CD8-positive, alpha-beta T cell (primary cell): ENCODE measurements at places on chromosomes 6 and 20.

GRCh38 chr6:149681209-149681608 lies 32.7 kb upstream of the KATNA1 start:
- no peak for DNase-seq

DNA sequence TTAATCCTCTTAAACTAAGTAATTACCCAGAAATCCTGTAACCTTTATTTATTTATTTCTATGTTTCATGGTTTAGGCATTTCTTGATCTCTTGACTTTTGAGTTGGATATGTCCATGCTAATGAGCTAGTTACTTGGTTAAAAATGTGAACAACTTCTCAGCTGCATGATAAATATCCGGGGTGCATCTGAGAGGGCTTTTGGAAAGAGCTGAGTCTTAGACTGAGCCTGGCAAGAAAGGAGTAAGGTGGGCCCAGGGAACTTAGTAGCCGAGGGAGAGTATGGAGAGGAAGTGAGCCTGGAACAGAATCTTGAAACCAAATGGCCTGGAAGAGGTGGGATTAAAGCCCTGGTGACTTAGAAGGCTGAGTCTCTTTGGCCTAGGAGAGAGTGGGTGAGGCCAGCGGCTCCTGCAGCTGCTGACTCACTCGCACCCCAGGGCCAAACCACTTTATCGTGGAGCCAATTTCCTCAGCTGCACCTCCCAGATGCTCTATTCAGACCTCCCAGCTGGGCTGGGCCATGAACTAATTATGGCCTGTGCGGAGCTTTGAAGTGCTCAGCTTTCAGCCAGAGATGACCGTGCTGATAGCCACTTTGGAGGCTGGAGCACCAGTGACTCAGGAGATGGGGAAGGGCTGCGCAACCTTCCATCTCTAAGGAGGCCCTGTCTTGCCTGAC lies 19.1 kb downstream of the TGM3 start:
- DNase-seq: no peak

DNA sequence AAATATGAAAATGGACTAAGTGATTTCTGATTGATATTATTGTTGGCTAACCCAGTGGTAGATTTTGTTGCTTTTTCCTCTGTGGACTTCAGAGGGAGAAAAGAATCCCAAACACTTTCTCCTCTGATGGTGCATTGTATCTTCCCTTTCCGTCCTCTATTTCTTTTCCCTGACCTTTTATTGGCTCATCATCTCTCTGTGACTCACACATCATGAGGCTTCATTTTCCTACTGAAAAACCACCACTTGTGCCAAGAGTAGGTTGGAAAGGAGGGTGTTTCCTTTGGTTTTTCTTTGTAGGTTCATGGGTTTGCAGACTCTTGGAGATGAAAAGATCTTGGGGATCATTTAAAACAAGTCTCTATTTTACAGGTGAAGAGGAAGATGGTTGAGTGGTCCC lies 311.7 kb upstream of the JAG1 start:
- DNase-seq: no peak

DNA sequence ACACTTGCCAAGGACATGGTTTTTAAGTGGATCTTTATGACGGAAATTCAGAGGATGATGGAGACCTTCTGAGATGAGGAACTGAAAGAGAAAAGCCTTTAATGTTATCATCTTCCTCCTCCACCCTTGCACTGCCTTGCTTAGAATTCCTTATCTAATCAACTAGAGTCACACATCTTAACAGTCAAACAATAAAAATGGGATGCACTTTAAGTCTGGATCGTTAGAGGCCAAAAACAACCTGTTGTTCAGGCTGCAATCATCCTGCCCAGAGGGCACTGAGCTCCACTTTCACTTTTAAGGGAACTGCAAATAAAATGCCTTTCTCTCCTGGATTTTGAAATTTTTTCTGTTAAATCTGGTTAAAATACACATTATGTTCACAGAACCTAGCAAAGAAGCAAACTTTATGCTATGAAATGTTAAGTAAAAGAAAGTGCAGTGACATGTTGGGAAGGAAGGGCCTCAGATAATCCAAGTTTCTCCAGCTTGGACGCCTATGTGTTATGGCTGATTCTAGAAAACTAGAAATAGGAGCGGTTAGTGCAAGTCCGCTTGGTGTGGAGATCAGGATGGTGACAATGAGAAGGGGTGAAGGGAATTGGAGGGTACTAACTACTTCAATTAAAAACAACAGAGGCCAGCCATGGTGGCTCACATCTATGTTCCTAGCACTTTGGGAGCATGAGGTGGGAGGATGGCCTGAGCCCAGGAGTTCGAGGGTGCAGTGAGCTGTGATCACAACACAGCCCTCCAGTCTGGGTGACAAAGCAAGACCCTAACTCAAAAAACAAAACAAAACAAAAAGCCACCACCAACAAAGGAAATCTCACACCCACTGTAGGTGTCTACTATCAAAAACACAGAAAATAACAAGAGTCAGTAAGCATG lies 66.4 kb upstream of the KIF13A start:
- no peak for DNase-seq

- DNase-seq: no peak
These were observed 1847.3 kb upstream of the DEFB115 start for GRCh38 chr20:29409833-29410805.

GRCh38 chr6:89547281-89547680 lies 91.3 kb downstream of the LYRM2 start:
- no peak for DNase-seq

DNA sequence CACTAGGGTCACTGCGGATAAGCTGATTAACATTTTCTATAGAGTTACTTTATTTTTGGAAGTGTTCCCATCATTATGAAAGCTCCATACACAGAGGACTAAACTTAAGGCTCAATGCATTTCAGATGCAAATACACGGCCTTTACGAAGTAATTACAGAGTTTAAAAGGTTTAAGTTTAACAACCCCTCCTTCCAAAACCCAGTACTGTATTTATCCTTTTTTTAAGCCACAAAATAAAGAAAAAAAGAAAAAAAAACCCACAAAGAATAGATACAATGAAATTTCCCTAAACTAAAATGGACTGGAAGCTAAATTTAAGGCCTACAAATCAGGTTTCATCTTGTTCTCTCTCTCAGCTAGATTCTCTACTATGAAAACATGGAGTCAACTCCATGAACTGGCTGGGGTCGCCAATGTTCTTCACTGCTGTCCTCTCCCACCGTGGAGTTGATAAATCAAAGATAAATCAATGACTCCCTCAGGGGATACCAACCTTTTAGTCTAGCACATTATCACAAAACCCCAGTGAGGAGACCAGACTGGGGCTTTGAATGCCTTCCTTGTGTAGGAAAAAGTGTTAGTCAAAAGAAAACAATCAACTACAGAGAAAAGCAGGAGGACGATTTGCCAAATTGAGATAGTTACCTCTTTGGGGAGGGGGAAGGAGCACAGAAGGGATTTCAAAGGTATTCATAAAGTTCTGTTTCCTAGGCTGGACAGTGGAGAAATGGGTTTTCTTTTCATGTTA lies 52.5 kb downstream of the TNFRSF21 start:
- DNase-seq: no peak

DNA sequence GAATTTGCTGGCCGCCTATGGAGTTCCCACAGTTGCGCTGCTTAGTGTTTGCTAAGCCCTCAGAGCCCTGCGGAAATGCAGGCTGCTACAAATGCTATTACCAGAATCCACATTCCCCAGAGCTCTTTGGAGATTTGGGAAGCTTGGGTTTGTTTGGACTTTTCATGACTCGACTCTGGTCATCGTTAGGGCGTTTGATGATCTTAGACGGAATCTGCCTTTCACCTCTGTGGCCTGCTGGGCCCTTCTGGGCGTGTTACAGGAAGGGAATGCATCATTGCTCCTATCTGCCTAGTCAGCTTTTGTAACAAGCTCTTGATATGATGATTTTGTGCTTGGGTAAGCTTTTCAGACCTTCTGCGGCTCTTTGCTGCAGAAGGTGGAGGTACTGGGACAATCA lies 50.8 kb downstream of the EYA2 start:
- no peak for DNase-seq

DNA sequence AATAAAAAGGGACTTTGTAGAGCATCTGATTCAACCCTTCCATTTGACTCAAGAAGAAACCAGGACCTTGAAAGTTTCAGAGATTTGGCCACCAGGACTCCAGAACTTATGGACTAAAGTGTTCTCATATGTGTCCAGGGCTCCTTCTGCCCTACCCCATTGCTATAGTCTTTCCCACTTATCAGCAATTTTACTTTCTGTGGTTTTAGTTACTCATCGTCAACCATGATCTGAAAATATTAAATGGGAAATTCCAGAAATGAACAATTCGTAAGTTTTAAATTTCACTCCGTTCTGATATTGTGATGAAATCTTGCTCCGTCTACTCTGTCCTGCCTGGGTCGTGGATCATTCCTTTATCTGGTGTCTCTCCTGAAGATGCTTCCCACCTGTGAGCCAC lies 259.8 kb downstream of the PHACTR1 start:
- no peak for DNase-seq

- no peak for DNase-seq
These were observed 6.8 kb upstream of the KIAA1755 start for GRCh38 chr20:38267296-38267695.

DNA sequence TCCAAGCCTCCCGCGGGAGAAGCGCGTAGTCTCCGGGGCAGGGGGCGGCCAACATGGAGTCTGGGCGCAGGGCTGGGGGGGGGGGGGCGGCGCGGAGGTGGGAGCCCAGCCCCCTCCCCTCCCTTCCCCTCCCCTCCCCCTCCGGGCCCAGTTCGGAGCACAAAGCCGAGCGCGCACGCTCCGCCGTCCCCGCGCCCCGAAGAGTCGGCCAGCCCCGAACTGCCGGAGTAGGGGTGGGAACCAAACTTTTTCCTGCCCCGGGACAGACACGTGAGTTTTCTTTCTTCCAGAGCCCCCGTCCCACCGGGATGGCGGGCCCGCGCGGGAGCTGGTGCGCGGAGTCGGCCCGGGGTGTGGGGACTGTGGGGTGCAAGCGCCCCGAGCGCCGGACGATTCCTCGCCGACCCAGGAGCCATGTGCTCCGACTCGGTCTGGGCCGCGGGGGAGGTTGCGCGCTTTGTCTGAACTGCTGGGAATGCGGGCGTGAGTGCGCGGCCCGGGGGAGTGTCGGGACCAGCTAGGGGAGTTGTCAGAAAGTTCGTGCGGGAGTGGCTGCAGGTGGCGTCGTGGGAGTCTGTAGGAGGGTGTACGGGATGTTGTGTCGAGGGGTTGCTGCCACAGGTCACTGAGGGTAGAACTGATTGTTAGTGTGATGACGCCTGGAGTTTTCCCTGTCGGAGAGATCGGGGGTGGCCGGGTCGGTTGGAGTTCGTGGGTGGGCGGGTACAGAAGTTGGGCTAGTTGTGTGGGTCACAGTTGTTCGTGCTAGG lies 1.2 kb downstream of the TGIF2 start:
- DNase-seq: peak; percentile 62

- DNase-seq: no peak
These were observed 13.6 kb upstream of the KCNB1 start for GRCh38 chr20:49496043-49496442.

DNA sequence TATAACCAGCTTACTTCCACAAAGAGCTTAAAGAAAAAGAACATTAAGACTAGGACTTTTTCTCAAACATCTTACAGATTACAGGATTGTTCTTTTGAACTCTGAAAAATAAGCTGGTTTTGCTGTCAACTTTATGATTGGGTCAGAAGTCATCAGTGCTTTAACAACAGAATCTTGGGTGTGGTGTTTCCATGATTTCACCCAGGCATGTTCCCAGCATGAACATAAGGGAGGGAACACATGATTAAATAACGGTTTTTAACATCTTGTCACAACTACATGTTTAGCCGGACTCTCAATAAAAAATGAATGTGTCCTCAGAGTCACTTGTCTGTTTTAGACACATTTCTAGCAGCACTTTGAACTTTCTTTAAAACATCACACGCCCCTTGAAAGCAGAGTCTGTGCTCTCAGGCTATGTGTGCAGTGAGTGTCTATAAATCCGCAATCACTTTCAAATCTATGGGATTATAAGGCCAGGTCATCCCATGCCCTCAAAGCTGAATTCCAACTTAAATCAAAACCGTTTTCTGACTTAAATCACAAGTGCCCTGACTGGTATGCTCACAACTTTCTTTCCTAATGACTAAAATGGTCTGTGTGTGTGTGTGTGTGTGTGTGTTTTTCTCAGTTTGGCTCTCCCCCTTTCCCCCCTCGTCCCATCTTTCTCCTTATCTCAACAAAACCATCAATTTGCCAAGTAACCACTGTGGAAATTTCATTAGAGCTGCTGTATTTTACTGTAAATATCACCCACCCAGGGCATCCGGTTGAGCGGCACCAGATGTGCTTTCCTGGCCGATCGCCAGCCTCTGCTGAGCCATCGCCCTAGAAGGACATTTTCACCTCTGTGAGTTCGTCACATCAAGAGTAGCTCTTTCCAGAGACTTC lies 216.8 kb upstream of the DTNBP1 start:
- peak; percentile 31 for DNase-seq

DNA sequence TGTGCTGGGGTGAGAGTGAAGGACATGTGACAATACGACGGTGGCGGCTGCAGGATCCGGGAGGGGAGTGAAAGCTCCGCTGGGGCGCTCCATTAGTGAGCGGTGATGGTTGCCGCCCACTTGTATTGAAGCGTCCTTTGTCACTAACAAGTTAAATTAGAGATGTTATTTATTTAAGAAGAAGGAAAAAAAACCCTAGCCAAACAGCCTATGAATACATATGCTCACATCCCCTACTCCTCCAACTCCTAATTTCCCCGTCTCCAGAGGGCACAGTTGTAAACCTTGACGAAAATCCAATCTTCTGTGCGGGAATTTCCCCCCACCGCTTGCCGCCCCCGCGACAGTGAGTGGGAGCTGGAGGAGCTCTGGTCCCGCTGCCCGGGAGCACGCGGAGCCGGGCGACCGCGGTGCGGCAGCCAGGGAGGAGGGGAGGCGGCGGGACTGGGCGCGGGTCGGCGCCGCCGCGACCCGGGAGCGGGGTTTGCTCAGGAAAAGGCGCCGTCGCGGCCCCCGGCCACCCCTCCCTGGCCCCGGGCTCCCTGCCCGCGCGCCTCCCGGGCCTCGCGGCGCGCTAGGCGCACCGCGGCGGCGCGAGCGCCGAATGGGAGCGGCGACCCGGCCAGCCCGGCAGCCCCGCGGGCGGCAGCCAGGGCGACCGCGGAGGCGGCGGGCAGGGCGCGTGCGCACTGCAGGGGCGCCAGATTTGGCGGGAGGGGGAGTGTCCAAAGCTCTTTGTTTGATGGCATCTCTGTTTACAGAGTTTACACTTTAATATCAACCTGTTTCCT lies at the start of gene MYB:
Gene MYB (plus strand): TSS at position 767 of the 791 bp plus-strand sequence. CDS start 206 bp downstream, outside the sequence.
- DNase-seq: peak; percentile 72

DNA sequence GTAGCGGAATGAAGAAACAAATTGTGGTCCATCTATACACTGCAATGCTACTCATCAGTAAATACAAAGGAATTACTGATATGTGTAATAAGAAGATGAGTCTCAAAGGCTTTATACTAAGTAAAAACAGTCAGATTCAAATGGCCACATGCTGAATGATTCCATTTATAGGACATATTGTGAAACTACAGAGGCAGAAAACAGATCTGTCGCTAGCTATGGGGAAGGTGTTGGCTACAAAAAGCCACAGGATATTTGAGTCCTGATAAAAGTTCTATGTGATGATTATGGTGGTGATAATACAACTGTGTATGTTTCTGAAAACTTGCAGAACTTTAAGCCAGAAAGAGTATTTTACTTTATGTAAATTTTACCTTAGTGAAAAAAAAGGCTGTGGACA lies 313.2 kb downstream of the HDGFL1 start:
- no peak for DNase-seq

GRCh38 chr20:15523400-15523799 lies 1049.8 kb downstream of the KIF16B start:
- no peak for DNase-seq

- no peak for DNase-seq
These were observed 52.7 kb downstream of the UNC5CL start for GRCh38 chr6:40986364-40986763.

- no peak for DNase-seq
These were observed 80.2 kb downstream of the PLCB4 start for GRCh38 chr20:9149087-9149486.
